SK-MEL-5 (cell line): ENCODE measurements at places on chromosomes 1 and 21. TPM values are rescaled to one million over a fixed set of nuclear protein-coding genes. Genes with fewer than 3 reads are reported as not detected.

SPOCD1 gene
- total RNA-seq = 1.4 and 1.5 TPM in 2 replicates

- no peak for DNase-seq
These were observed 81.2 kb downstream of the GALNT2 start for GRCh38 chr1:230148126-230148652.

DNA sequence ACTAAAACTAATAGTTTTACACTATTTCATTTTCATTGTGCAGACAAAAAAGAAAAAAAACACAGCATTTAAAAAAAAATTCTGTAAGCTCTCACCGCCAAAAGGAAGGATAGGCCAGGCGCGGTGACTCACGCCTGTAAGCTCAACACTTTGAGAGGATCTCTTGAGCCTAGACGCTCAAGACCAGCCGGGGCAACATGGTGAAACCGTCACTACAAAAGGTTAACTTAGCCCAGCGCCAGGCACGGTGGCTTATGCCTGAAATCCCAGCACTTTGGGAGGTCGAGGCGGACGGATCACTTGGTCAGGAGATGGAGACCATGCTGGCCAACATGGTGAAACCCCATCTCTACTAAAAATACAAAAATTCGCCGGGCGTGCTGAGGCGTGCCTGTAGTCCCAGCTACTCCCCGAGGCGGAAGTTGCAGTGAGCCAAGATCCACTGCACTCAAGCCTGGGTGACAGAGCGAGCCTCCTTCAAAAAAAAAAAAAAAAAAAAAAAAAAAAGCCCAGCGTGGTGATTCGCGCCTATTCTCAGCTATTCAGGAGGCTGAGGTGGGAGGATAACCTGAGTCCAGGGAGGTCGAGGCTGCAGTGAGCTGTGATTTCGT lies 14.3 kb upstream of the SPEN start:
- peak; percentile 70 for DNase-seq

CLEC20A gene
- total RNA-seq = not detected in 2 replicates

TCEANC2 gene
- 2.7 and 3.9 TPM in 2 replicates for total RNA-seq

L1TD1 gene
- total RNA-seq = not detected in 2 replicates

DNA sequence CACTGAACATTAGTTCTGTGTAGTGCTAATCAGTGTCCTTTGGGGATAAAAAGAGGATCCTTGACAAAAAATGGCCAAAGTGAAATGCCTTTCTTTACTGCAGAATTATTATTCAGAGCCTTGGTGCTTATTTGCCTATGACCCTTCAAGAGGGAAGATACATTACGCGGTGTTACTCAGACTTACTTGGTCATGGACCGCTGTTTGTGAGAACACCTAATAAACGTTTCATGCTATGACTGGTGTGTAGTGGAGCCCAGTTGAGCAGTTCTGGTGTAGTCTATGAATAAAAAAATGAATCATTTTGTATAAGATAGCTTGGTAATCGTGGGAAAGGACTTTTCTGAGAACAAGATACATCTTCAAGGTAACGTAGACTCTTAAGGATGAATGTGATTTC lies 8.3 kb downstream of the NFYC start:
- no peak for DNase-seq

DNA sequence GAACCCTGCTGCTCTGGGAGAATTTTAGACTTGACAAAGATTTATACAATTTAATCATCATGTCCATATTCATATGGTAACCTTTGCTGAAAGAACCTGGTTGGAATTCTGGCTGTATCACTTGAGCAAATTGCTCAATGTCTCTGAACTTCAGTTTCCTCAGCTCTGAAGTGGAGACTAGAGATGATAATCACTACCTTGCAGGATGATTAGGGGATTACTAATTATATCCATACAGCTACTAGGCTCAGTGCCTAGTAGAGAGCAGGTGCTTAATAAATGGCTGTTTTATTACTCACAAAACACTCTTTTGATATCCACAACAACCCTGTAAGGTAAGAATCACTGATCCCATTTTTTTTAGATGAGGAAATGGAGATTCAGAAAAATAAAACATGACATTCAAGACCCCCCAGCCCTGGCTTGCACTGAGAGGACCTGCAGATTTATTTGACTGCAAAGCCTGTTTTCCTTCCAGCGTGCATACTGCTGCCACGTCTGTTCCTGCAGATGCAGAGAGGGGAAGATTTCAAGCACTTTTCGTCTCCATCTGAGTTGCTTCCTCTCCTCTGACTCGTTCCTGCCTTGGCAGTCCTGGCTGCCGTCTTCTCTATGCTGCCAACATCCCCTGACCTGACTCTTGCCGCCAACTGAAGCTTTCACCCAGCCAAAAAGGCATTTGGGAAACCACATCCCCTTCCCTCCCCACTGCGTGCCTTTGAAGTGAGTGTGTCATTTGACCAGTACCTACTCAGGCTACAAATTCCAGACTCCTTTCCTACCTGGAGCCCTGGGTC lies 203.0 kb downstream of the PLPP3 start:
- DNase-seq = no peak

DNA sequence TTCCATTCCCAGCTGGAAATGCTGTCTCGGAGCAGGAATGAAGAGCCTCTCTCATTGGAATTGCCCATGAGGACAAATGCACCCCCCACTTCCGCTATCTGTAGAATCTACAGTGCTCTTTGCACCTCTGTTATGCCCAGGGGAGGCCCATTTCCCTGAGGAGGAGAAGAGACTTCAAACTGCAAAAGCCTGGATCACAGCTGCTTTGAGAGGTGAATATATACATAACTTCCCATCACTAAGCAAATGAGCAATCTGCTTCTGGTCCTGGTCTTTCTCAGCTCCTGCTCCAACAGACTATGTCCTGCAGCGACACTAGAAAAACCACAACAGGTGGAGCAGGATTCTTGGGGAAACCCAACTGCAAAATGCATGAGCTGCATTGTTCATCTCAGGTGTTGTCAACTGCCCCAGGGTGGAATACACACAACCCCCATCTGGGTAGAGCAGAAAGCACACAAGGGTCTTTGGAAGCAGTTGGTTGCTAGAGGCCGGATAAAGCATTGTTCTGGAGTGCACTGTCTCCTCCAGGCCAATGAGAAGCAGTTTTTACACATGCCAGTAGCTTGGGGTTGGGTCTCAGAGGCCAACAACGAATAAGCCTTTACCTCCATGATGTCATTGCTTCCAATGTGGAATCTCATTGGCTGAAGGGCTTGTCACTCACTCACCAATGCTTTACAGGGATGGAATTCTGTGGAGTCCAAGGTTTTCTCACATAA lies 67.7 kb upstream of the RAB4A start:
- peak; percentile 76 for DNase-seq

- DNase-seq = no peak
These were observed 1.3 kb downstream of the UBL4B start for GRCh38 chr1:110113551-110113950.

DNA sequence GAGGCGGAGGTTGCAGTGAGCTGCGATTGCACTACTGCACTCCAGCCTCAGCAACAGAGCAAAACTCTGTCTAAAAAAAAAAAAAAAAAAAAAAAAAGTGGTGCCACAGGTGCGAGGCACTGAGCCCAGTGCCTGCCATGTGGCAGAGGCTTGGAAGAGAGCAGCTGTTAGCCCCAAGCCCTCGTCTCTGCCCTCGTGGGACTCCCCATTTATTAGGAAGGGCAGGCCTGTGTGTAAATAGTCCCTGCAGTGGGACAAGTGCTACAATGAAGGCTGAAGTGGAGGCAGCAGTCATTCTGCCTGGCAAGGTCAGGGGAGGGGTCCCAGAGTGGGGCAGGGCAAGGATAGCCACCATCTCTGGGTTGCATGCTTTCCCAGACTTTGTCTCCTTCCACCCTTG lies 6.5 kb downstream of the RPS6KA1 start:
- no peak for DNase-seq

GRCh38 chr1:182568647-182569284 lies 20.3 kb downstream of the RNASEL start:
- no peak for DNase-seq

TCHHL1 gene
- not detected in 2 replicates for total RNA-seq

DNA sequence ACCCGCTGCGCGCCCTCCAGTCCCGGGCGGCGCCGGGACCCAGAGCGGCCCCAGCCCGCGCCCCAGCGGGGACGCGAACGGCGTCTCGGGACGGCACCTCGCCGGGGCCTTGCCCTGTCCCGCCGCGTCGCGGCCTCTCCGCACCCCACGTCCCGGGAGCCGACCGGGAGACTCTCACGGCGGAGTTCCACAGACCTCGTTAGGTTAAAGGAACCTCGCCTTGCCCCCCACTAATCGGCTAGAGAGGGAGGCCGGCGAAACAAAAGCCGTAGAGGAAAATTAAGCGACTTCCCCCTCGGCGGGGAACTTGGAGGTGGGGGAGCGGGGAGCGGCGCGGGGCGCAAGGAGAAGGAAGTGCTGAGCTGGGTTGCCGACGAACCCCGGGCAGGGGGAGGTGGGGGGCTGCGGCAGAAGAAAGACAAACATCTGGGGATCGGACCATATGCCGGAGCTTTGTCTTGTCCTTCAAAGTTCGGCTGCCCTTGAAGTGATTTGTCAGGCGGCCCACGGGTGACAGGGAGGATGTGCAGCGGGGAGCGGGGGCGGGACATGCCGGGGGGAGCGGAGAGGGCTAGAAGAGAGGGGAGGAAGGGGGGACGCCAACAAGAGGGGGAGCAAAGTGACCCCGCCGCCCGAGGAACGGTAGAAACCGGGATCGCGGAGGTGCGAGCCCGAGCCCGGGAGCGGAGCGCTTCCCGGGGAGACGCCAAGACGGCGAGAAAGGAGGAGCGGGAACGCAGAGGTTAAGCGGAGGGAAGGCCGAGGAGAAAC lies 120.0 kb upstream of the RRP15 start:
- DNase-seq = peak; percentile 33
